Femur (tissue), 1 donor: ENCODE measurements at places on chromosomes 13 and 19.

GRCh38 chr13:80571346-80572307 lies 230.7 kb upstream of the SPRY2 start:
- no peak for DNase-seq

GRCh38 chr13:22061371-22061805 lies 390.5 kb downstream of the FGF9 start:
- no peak for DNase-seq

- DNase-seq: no peak
These were observed 99.0 kb upstream of the TNFSF11 start for GRCh38 chr13:42474954-42475353.

DNA sequence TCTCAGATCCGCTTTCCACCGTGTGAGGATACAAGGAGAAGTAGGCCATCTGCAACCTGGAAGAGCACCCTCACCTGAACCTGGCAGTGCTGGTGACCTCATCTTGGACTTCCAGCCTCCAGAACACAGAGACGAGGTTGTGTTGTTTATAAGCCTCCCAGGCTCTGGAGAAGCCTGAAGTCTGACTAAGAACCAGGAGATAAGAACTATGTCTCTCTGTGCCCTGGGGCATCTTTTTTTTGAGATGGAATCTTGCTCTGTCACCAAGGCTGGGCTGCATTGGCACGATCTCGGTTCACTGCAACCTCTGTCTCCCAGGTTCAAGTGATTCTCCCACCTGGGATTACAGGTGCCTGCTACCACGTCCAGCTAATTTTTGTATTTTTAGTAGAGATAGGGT lies 14.5 kb downstream of the FCGBP start:
- no peak for DNase-seq

DNA sequence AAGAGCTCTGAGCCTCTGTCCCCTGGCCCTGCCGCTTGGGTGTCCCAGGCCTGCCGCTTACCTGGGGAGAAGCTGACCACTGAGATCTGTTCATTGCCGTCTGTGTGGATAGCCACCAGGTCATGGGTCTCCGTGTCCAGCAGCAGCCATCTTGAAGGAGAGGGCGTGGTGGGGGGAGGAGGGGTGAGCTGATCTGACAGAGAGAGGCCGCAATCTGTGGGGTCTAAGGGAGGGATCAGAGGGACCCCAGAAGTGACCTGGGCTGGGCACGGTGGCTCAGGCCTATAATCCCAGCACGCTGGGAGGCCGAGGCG lies 14.6 kb upstream of the GPR4 start:
- peak; percentile 39 for DNase-seq

GRCh38 chr13:32932376-32932775 lies 83.8 kb upstream of the KL start:
- DNase-seq: no peak

DNA sequence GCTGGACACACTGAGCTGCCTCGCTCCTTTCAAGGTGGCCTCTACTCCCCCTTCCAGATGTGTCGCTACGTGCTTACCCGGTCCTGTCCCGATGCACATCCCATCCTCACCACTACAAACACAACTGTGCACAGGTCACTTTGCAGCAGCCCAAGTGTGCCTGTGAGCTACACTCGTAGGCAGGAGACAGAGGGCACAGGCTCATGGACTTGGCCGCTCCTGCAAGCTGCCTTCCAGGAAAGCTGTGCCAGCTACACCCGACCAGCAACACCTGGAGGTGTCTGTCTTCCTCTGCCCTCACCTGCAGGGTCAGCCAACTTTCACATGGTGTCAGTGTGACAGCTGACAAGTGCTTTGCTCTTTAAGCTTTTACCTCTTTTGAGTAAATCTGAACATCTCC lies 15.4 kb downstream of the CARS2 start:
- no peak for DNase-seq

DNA sequence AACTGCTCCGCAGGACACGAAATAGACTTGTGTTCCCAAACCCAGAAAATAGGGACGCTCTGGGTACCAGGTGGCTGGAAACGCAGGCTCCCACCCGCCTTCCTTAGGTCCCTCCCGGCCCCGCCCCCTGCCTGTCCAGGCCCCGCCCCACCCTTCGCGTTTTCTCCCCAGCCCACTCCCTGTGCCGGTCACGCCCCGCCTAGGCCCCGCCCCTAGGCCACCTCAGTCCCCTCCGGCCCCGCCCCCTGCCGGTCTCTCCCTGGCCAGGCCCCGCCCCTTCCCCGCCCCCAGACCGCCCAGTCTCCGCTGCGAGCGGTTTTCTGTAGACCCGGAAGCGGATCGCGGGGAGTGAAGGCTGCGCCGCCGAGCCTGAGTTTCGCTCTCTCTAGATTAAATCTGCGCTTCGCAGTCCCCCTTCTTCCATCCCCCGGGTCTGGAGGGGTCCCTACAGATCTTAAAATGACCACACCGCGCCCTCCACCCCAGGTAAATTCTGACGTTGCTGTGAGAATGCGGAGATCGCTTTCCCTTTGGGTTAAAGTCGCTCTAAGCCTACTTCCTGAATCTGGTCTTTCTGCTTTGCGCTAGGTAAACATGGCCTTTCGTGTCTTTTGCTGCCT lies 3.7 kb upstream of the ZNF665 start:
- peak; percentile 98 for DNase-seq

- no peak for DNase-seq
These were observed 108.7 kb downstream of the TEX29 start for GRCh38 chr13:111429064-111429558.

GRCh38 chr19:5590151-5590864 lies 22.6 kb upstream of the TINCR start:
- no peak for DNase-seq

GRCh38 chr19:40609561-40610395 lies 8.6 kb downstream of the LTBP4 start:
- DNase-seq: peak; percentile 83

GRCh38 chr13:43965459-43965845 lies 85.7 kb downstream of the LACC1 start:
- DNase-seq: no peak

GRCh38 chr13:111219280-111219679 lies 101.2 kb upstream of the TEX29 start:
- DNase-seq: no peak

DNA sequence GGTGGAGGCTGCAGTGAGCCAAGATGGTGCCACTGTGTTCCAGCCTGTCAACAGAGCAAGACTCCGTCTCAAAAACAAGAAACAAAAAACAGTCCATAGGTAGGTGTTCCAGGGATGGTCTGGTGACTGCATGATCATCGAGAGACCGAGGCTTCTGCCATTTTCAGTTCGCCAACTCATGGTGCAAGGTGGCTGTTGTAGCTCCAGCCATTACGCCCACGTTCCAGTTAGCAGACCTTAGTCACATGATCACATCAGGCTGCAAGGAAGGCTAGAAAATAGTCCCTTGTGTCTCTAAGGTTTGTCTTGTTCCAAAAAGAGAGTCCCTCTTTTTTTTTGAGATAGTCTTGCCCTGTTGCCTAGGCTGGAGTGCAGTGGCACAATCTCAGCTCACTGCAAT lies 3.1 kb upstream of the CLASRP start:
- no peak for DNase-seq

DNA sequence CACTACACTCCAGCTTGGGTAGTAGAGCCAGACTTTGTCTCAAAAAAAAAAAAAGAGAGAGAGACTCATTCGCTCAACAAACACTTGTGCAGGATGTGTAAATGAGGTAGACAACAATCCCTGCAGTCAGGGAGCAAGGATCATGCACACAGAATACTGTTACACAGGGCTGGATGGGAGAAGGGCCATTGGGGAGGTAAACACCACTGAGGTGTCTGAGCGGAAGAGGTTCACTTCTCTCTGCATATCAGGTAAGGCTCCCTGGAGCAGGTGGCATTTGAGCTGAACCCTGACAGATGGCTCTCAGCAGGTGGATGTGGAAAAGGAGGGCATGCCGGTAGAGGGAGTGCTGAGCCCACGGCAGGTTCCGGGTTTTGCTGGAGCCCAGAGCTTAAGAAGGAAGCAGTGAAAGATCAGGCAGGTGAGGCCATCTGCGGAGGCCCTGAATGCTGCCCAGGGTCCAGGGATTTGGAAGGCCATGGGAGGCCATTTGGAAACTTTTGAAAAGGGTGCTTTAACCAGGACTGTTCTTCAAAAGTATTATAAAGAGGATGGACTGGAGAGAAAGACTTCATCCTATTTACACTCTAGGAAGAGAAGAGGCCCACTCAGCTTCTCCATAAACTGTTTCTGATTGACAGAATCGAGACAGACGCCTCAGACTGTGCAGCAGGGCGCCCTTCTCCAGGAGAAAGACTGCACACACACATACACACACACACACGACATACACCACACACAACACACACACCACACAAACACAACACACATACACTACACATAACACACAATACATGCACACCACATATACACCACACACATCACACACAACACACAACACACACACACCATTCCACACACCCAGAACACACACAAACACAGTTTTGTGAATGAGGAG lies 199.4 kb downstream of the USP12 start:
- DNase-seq: no peak

DNA sequence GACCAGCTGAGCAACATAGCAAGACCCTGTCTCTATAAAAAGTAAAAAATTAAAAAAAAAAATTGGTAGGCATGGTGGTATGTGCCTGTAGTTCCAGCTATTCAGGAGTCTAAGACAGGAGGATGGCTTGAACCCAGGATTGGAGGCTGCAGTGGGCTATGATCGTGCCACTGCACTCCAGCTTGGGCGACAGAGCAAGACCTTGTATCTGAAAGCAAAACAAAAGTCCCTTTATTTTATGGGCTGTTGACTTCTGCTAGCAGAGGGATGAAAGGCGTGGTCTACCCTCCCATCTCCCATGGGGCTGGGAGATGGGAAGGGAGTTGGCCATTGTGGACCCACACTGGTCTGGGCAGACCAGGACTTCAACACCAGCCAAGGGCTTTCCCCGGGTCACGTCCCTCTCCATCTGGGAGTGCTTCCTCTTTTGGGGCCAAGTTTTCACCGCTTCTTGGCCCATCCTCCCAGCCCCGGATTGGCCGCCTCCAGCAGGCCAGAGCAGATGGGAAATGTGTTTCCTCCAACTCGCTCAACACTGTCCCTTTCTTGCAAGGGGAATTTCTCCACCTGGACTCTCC lies 2.2 kb upstream of the TNFSF9 start:
- peak; percentile 74 for DNase-seq

DNA sequence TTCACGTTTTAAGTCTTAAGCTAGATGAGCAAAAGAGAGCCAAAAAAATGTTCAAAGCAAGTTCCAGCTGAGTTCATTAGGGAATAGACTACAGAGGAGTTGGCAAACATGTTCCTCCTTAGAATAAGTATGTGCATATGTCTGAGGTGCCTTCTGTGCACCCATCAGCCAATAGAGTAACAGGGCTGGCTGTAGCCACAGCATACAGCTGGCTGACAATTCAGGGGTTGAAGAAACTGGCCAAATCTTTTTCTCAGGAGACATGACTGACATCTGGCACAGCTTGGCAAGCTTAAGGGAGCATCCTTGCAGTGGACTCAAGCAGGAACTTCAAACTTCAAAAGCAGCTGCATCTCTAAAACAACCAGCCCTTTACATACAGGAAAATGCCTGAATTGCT lies 414.8 kb upstream of the PCDH20 start:
- peak; percentile 23 for DNase-seq

DNA sequence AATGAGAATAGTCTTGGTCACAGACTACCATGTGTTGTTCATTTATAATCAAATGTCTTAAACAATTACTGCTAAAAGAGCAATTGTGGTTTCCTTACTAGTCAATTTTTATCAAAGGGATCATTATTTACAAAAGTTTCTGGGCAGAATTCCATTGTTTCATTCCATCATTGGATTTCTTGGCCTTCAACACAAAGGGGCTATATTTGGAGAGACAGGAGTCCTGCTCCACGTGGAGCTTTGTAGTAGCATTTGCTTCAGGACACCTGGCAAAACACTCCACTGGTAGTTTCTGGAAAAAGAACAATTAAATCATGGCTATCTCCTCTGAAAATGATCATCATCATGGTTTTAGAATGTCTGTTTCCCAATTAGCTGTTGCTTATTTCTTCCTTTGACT lies 22.3 kb upstream of the STARD13 start:
- no peak for DNase-seq

GRCh38 chr13:35566340-35566739 lies 89.9 kb upstream of the MAB21L1 start:
- DNase-seq: no peak

GRCh38 chr13:80923907-80924306 lies 583.0 kb upstream of the SPRY2 start:
- DNase-seq: peak; percentile 15

DNA sequence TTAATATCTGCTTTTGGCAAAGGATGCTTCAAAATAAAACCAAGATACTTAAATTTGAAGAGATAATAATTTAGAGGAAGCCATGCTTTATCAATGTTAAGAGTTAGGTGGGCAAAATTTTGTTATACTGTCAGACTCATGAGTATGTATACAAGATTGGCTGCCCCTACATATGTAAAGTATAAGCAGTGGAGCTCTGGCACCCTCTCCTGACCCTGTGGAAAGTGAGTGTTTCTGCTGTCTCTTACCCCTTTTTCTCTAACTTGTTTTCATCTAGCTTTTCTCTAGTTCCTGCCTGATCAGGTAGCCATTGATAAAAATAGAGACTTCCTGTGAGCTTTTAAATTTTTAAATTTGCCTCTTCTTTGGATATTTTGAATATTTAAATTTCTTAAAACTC lies 710.9 kb upstream of the SPRY2 start:
- DNase-seq: no peak

DNA sequence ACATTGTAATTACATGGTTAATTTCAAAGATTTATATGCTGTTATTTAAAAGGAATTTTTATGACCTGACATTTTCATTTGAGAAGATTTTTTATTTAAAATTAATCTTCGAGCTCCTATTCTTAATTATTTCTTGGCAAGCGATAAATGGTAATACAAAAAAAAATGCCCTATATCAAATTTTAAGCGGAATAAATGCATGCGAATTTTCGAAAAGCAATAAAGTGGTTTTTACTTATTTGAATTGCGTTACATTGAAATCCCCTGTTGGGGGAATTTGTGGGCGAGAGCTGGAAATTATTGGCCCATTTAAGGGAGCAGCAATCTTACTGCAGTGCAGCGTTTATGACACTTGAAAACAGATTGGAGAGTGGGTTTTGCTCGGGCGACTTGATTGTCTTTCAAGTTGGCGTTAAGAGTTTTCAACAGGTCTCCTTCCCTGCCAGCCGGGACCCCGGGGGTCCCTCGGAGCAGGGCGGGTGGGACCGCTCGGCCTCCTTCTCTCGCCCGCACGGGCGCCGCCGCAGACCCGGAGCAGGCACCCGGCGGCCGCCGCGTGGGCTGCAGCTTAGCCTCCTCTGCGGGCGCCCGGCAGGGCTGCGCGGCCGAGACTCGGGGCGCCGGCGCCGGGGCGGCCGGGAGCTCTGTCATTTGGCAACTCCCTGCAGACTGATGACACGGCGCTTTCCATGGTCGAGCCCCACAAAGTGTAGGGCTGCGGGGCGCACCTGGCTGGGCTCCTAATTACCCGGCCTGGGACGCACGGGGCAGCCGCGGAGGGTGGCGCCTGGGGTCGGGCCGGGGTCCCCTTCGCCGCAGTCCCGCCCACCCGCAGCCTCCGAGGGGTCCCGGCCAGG lies 255.1 kb upstream of the SOX21 start:
- DNase-seq: peak; percentile 19

- DNase-seq: no peak
These were observed 5.9 kb downstream of the CACNG7 start for GRCh38 chr19:53915000-53915399.

GRCh38 chr19:30390356-30390988 lies 18.3 kb downstream of the ZNF536 start:
- no peak for DNase-seq

GRCh38 chr13:27424246-27425157 lies at the start of gene GTF3A:
Gene GTF3A (plus strand): TSS chr13:27424619.
- peak; percentile 92 for DNase-seq

GRCh38 chr19:33950091-33950750 lies 153.6 kb downstream of the KCTD15 start:
- DNase-seq: no peak

- peak; percentile 62 for DNase-seq
These were observed 5.8 kb upstream of the ERCC2 start for GRCh38 chr19:45376045-45376724.
